ENCODE measurements at places on chromosomes 11 and 22.

DNA sequence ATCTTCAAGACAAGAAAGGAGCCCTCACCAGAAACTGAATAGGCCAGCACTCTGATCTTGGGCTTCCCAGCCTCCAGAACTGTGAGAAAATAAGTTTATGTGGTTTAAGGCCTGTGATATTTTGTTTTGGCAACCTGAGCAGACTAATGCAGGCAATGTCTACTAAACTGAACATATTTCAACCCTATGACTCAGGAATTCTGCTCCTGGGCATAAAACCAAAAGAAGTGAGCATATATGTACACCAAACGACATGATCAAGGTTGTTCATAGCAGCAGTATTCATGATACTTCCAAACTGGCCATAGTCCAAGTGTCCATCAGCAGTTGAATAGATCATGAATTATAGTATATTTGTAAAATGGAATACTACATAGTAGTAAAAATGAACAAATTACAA is 29.0 kb downstream of the CSNK2A3 start:
- no peak for DNase-seq

DNA sequence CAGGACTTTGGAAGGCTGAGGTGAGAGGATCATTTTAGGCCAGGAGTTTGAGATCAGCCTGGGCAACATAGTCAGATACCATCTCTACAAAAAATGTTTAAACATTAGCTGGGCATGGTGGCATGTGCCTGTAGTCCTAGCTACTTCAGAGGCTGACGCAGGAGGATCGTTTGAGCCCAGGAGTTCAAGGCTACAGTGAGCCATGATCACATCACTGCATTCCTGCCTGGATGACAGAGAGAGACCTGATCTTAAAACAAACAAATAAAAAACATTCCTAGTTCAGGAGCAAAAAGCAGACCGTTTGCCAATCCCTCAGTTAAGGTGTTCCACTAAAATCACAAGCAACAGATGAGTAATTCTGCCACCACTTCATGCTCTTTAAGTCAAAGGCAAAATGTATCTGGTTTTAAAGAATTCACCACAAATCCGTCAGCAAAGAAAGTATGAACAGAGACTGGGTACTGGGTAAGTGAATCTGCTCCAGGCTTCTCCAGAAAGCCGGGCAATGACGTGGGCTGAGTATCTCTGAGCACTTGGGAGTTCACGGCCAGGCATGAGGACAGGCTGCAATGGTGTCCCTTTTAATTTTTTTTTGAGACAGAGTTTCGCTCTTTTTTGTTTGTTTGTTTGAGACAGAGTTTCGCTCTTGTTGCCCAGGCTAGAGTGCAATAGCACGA is 19.5 kb downstream of the CLTCL1 start:
- no peak for DNase-seq

- DNase-seq: no peak
Measured at GRCh38 chr11:12218909-12219308, 108.5 kb downstream of the MICAL2 start.

GRCh38 chr22:44348971-44349560 is 36.3 kb upstream of the SHISAL1 start:
- DNase-seq: no peak

DNA sequence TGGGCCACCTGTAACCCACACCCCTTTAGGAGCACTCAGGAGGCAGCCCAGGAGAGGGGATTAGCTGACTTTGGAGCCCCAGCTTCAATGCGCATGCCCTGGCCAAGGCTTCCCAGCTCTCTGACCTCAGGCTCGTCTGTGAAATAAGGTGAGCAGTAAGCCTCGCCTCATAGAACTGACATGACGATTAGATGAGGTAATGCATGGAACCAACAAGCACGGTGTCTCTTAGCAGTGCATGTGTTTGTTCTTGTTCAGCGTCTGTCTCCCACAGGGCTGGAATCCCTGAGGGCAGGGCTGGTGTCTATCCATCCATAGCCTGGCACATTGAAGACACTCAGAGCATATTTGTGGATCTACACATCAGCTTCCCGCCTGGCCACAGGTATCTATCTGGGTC is 415.4 kb downstream of the MN1 start:
- peak; percentile 6 for DNase-seq

GRCh38 chr22:23713696-23714595 is 23.1 kb downstream of the RGL4 start:
- no peak for DNase-seq

- DNase-seq: no peak
Measured at GRCh38 chr11:75196426-75196825, 44.1 kb upstream of the TPBGL start.

GRCh38 chr11:537622-538430 is 499 bp downstream of the LRRC56 start:
- no peak for DNase-seq

GRCh38 chr11:35318309-35318708 is 101.0 kb downstream of the SLC1A2 start:
- no peak for DNase-seq

DNA sequence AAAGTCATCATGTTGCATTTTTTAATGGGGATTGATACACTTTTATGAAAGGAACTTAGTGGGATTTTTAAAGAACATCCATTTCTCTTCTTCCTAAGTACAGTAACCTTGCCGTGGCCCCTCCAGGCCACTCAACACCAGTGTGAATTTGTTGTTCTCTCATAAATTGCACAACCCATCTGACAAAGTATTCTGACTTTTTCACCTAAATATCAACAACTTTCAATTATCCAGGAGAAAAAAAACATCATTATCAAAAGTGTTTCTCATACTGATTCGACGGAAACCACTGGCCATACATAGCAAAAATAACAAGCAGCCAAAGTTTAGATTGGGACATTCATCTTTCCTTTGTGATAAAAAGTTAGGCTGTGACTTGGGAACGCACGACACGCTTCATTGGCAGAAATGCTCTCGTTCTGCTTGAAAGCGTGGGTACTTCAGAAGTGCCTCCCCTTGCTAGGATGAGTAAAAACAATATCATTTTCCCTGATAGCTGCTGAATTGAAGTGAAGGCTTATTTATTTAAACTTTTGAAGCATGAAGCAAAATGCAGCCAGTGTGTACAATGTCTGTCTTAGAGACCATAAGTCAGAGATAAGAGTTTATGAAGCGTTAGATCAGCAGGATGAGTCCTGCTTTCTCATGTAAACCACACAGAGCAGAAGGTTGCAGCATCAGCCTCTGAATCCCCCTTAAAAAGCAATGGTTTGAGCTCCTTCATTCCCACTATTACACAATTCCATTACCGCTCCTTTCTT is 20.6 kb upstream of the EIF3M start:
- DNase-seq: no peak

GRCh38 chr11:131533998-131534397 is 163.6 kb downstream of the NTM start:
- no peak for DNase-seq

GRCh38 chr22:43707648-43708047 is 104.5 kb downstream of the EFCAB6 start:
- no peak for DNase-seq
